Activated T-helper 1 cell treated with anti-CD3 and anti-CD28 coated beads, Interleukin-2, amount 50 U/mL, for 16 hours (primary cell): ENCODE measurements at places on chromosomes 5 and 9.

DNA sequence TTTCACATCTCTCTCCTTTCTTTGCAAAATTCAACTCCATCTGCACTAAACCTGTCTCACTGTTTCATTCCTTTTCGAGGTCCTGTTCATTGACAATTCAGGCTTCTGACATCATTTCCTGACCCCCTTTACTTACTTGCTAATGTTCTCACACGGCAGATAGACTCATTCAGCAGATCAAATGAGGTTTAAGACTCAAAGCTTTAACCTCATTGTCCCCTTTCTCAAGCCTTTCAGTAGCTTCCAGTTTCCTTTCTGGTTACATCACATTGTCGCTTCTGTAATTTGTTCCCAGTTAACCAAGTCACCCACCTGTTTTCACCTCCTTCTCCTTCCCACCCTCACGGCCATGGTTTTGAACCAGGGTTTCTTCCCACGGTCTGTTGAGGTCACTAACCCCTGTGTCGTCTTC lies 143.4 kb upstream of the OTULINL start:
- no peak for DNase-seq

- DNase-seq: no peak
These were observed 148.9 kb downstream of the GCNT1 start for GRCh38 chr9:76607730-76608436.

GRCh38 chr9:93457006-93457405 lies 3.6 kb upstream of the FAM120AOS start:
- no peak for DNase-seq

DNA sequence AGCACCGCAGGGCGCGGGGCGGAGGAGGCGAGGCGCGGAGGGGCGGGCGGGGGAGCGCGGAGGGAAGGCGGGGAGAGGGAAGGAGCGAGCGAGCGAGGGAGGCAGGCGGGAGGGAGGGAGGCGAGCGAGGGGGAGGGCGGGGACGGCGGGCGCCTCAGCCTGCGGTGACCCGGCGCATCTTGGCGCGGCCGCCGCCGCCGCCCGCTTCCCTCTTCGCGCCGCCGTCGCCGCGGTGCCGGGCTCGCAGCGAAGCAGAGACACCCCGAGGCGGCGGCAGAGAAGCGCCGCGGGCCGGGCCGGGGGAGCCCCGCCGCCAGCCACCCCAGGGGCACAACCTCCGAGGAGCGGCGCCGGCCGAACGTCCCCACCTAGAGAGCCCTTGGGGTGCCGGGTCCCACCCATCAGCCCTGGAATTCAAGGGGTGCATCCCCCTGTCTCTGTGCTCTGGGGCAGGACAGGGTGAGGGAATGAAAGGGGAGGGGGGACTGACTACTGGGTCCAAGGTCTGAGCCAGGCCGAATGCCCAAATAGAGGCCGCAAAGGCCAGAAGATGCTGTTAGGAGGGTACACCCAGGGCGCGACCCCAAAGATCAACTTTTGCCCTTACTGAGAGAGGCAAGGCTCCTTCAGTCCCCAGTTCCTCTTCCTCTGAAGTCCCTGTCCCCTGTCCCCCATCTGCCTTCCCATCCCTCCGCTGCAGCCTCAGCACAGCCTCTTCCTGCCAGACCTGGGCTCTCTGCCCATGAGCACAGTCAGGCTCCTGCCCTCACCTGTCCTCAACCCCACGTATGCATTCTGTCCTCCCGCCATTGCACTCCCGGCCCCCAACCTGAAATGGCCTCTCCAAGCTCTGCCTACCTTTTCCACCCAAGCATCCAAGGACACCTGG lies at the start of gene ADAMTS2:
Gene ADAMTS2 (minus strand): TSS at position 29 of the 889 bp plus-strand sequence. CDS start 133 bp downstream, outside the sequence.
- no peak for DNase-seq

- no peak for DNase-seq
These were observed 34.0 kb downstream of the SOX30 start for GRCh38 chr5:157618191-157618765.

- DNase-seq: no peak
These were observed 211.3 kb upstream of the HAPLN1 start for GRCh38 chr5:83931969-83932368.

GRCh38 chr5:93477816-93478215 lies 103.2 kb downstream of the NR2F1-AS1 start:
- no peak for DNase-seq

GRCh38 chr5:8749556-8749955 lies 796.3 kb downstream of the SEMA5A start:
- no peak for DNase-seq

GRCh38 chr9:124932333-124932732 lies 8.6 kb downstream of the GOLGA1 start:
- no peak for DNase-seq

DNA sequence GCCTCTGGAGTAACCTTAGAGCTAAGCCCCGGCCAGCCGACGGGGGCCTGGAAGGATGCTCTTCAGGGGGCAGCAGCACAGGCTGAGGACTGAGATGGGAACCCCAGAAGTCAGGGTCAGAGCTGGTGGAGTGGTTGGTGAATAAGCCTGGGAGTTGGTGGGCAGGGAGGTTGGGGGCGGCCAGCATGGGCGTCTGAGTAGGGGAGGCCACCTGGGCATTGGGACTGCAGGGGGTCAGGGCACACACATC lies 14.4 kb downstream of the NINJ1 start:
- no peak for DNase-seq

DNA sequence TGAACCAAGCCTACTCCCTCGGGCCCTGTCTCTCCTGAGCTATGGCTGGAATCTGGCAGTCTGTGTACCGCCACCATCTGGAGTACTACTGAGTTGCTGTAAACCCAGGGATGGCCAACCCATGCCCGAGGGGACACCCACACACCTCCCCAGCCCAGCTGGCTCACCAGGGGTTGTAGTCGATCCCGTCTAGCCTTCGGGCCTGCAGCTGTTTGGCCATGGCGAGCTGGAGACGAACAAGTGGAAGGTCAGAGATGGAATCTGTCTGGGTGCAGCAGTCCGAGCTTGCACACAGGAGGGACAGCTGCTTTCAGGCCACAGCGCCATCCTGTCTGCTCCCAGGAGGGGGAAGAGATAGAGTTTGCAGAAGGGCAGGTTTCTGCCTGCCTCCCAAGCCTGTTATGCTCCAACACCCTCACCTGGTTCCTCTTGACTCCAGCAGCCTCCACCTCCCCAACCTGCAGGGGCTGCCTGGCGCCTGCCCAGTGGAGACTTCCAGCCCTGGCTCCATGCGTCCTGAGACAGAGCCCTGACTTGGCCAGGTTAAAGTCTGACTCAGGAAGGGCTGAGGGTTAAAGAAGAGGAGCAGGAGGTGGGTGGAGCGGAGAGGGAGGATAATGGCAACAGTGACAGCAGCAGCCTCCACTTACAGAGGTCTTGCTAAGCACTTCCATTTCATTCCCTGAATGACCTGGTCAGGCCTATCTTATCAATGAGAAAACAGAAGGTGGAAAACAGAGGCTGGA lies 15.8 kb upstream of the SPOUT1 start:
- no peak for DNase-seq
